ENCODE measurements at places on chromosomes 16 and 17.

- no peak for DNase-seq
Measured at GRCh38 chr16:24132797-24133155, 123.4 kb upstream of the CACNG3 start.

DNA sequence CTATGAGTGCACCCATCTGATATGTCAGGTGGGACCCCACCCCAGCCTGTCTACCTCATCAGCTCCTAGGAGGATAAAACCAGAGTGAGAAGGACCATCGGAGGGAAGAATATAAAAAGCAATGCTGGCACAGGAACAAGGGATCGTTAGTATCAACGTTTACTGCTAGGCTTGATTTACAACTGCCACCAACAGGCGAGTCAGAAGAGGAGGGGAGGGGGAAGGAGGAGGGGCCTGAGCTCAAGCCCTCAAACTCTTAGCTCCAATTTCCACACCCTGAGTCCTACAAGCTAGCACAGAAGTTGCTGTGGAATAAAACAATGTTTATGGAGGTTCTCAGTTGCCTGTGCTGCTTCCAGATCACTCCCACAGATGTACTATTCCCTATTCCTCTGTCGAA lies 234.5 kb downstream of the C16orf78 start:
- DNase-seq: peak; percentile 10

DNA sequence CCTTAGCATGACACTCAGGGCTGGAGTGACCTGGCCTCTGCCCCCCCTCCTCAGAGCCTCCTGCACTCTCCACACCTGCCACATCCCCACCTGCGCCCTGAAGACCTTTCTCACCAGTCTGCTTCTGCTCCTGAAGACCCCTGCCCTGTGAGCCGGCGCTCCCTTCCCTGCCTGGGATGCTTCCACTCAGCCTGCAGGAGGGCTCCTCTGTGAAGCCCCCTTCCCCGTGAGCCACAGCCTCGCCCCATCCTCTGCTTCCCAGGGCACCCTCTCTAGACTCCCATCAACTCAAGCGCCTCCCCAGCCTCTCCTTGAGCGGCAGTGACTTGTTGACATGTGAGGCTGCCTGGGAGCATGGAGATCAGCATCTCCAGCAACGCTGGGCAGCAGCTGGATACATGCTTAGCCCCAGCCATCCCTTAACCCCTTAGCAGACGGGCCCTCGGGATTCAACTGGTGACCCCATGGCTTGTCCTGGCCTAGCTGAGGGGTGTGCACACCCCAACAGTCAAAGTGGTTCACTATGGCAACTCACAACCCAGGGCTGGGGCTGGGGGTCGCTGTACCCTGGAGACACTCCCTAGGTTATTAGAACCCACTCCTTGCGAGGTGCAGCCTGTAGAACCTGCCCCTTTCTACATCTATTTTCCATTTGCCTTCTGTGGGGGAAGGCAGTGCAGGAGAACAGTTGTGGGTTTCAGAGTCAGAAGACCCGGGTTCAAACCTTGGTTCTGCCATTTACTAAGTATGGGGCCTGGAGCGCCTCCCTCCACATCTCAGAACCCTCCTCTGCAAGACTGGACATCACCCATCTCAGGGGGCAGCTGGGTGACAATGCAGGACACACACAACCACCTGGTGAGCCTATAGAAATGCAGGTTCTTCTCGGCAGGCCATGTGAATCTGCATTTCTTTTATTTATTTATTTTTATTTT lies 21.5 kb downstream of the TMEM235 start:
- no peak for DNase-seq

GRCh38 chr16:89201439-89202377 lies 1.4 kb upstream of the SLC22A31 start:
- DNase-seq: peak; percentile 65

GRCh38 chr16:4338125-4338582 lies 13.0 kb downstream of the PAM16 start:
- no peak for DNase-seq

GRCh38 chr16:55534756-55535155 lies 25.9 kb downstream of the LPCAT2 start:
- no peak for DNase-seq

DNA sequence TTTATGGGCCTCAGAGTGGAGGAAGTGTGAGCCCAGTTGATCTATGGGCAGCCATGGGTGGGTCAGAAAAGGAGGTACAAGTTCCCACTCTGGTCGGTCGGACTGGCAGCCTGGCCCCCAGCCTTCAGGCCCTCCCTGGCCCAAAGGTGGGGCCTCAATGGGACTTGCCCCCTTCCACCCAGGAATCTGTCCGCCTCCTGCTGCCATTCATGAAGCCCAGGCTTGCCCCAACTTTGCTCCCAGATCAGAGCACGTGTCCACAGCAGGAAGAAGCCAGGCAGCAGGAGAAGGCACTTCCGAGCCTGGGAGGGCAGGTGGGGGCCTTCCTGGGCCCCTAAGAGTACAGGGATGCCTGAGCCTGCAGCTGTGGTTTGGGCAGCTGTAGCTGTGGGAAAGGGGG lies 3.0 kb upstream of the CMTM3 start:
- DNase-seq: no peak

DNA sequence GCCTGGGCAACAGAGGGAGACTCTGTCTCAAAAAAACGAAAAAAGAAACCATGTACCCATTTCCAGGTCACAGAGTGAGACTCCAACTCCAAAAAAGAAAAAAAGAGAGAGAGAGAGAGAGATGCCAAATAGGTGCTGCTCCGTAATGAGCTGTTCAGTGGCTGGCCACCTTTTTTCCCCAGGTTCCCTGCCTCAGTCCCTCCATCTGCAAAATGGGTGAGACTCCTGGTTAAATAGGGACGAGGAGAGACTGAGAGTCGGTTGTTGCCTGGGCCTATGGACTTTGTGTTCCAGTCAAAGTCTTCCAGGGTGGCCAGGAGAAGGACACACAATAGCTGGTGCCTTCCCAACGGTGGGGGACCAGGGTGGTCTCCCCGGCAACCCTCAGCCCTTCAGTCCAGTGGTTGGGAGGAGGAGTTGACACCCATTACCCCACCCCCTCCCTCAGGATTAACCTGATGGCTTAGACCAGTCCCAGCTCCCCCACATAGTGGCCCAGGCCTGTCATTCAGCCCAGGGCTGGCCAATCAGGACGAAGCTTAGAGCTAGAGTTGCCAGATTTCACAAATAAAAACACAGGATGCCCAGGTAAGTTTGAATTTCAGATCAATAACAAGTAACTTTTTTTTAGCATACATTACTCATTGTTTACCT lies 258.2 kb downstream of the PARN start:
- no peak for DNase-seq

DNA sequence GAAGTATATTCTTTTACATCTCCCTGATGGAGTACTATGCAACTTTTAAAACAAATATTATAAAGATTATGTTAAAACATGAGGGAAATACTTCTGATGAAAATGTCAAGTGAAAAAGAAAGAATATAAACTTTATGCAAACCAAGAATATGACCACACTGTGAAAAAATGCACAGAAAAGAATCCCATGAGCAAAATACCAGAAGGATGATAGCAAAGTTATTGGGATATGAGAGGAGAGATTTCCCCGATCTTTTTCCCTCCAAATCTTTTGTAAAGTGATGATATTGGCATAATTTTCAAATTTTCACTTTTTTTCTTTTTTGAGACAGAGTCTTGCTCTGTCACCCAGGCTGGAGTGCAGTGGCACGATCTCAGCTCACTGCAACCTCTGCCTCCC lies 36.6 kb upstream of the SMURF2 start:
- DNase-seq: peak; percentile 47

DNA sequence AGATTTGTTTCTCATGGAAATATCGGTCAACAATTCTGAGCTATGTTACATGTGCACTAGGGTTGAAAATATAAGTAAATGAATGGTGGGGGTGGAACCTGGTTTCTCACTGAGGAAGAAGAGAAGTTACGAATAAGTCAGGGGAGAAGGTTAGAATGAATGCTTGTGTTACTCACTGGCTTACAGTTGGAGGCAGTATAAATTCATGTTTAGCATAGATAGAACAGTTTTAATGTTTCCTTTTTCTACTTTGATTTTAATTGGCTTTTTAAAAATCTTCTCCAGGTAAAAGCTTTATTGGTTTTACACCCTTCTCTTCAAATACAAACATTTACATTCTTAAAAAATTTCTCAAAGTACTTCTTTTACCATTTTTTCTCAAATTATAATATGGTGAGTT lies 1113.7 kb downstream of the CDH11 start:
- no peak for DNase-seq

DNA sequence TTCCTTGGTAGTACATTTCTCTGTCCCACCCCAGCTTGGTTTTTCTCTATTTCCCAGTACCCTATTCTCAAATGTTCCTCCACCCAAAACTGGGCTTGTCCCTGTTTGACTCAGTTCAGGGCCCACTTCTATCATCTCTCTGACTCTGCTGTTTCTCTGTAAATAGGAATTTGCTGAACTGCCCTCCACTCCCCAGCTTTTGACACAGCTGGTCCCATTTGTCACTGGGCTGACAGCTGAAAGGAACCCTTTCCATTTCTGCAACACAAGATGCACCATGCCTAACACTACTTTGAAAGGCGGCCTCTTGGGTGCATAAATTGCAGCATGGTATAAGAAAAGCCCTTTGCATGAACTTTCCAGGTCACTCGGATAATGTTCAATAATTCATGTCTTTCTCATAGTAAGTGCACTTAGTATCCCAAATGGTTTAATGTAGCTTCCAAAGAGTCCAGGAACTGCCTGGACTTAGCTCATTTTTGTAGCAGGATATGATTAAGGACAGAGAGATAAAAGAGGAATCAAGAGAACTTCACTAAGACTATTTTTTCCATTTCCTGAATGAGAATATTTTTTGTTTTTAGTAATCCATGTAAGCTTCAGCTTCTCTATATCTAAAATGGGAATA lies 256.7 kb downstream of the CDH11 start:
- DNase-seq: peak; percentile 53

DNA sequence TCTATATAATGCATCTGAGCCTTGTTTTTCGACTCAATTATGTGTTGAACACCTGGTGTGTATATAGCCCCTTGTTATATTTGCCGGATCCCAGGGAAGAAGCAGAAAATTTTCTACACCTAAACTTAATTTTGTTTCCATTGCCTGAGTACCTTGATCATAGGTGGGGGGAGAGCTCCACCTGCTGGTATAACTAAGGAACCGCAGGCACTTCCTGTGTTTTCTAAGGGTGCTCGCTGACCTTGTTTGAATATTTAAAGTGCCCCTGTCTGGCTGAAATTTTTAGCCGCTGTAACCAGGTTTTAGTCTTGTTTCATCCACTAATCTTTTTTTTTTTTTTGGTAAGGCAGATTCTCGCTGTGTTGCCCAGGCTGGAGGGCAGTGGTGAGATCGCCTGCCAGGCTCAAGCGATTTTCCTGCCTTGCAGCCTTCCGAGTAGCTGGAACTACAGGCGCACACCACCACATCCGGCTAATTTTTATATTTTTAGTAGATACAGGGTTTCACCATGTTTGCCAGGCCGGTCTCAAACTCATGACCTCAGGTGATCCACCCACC lies 6.5 kb upstream of the NUBP1 start:
- peak; percentile 65 for DNase-seq

DNA sequence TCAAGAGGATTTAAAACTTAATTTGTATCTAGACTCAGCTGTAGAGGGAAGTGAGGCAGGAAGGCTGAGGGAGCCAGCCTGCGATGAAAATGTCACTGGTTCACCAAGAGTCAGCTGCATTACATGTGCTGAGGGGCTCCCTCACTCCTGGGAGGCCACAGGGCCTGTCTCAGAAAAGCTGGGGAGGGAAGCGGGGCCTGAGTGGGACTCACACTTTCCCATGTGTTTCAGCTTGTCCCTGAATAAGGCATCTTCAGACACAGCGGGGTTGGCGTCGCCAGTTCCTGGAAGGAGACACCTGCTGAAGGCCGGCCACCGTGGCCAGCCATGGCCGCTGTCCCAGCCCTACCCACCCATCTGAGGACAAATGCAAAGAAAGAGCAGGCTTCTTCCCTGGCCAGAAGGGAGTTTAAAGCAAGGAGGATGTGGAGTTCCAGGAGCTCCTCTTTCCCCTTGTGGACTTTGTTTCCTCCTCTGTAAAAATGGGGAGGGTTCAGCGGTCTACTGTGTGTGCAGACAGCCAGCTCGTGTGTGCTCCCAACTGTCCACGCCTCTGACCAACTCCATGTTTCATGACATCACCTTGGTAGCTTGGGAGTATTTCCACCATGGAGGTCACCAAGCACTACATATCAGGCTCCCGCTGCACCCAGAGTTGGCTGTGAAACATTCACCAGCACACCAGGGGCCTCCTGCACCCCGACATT lies 19.2 kb upstream of the MRPS23 start:
- DNase-seq: no peak

- no peak for DNase-seq
Measured at GRCh38 chr16:48347980-48348379, 37.2 kb downstream of the SIAH1 start.

DNA sequence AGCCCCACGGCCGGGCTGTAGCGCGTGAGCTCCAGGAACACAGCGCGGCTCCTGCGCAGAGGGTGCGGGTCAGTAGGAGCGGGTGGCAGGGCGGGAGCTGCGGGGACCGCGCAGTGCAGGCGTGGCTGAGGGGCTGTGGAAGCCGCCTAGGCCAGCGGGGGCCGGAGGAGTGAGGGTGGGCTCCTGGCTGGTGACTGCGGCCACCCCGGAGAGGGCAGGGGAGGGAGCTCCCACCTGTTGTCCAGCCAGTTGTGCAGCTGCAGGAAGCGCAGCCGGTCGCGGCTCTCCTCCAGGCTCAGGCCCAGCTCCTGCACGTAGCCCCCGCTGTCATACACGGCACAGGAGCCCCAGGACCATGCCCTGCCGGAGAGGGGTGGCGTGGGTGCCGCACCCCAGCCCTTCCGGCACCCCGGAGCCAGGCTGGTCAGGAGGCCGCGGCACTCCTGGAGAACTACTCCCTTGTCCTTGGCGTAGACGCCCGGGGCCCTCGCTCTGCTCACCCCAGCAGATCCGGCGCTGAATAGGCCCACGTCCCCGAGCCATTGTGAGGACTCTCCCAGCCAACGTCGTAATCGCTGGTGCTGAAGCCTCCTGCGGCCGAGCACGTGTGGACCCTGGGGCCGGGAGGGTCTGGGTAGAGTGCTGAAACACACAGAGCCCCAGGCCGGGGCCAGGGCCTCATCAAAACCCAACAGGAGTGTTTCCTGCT lies 43.9 kb downstream of the TSC2 start:
- DNase-seq: no peak

DNA sequence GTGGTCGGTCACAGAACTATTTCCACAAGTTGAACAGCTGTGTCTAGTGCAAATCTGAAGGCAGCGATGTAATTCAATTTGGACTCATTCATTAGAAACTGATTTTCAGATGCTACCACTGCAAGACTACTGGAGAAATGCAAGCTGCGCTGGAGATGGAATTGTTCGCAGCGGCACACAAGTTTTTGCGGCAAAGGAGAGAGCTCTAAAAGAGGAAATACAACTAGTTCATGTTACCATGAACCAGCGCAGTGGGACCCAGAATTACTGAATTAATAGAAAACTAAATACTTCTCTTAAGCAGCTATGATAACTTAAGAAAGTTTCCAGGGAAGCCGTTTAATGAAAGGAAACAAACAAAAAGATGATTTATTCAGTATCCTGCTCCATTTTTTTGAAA lies 1.9 kb downstream of the CREBBP start:
- DNase-seq: peak; percentile 21

- DNase-seq: no peak
Measured at GRCh38 chr17:70059071-70059470, 16.0 kb upstream of the KCNJ16 start.

Measured in fibroblast of skin of right quadriceps (primary cell).